T-helper 2 cell (primary cell): ENCODE measurements at places on chromosomes 16 and 17.
A peak's percentile ranks its signal among the peaks of the same experiment; 100 is the strongest.

DNA sequence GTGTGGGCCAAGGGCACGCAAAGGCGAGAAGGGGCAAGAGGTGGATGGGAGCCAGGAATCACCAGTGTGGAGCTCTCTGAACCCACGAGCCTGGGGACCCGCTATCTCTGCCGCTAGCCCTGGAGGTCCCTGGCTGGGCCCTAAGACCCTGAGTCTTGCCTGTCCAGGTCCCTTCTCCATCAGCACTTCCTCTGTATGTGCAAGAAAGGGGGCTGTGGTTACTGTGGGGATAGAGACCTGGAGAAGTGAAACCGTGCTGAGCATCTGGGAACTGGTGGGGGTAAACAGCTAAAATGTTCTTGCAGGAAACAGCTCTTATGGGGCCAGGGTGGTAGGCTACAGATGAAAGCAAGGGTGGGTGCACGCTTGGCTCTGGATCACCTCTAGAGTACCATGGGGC is 3.1 kb downstream of the SPNS3 start:
- peak; percentile 43 for DNase-seq

GRCh38 chr16:64711026-64711425 is 410.8 kb downstream of the CDH11 start:
- DNase-seq = no peak

DNA sequence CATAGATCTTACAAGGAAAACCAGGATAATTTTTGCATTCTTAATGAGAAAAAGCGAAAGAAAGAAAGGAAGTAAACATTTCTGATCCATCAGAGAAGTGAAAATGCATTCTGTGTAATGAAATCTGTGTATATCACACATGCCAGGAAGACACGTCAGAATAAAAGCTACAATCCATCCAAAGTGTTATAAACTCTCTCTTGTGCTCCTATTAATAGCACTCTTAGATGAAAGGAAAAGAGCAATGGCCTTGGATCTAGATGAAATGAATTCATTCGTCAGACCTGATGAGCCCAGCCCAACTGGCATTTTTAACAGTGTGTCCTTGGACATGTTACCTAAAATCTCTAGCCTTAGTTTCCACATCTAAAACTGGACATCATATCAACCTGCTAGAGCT is 885.5 kb downstream of the CDH11 start:
- no peak for DNase-seq

DNA sequence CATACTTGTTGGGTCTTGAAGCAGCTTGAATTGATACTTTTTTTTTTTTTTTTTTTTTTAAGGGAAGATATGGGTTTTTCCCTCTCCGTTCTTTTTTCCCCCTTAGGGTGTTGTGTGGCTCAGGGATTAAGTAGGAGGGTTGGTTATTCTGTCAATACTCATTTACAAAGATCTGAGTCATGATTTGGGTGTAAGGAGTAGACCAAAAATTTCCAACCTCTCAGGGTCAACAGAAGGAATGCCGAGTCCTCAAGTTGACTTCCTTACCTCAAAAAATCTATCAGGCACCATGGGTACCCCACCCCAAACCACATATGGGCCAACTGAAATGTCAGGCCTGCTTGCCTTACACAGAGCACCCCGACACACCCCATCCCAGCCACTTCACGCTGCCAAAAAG is 230.5 kb downstream of the CCDC182 start:
- no peak for DNase-seq

- no peak for DNase-seq
Measured at GRCh38 chr16:27149986-27150385, 53.3 kb upstream of the KDM8 start.

DNA sequence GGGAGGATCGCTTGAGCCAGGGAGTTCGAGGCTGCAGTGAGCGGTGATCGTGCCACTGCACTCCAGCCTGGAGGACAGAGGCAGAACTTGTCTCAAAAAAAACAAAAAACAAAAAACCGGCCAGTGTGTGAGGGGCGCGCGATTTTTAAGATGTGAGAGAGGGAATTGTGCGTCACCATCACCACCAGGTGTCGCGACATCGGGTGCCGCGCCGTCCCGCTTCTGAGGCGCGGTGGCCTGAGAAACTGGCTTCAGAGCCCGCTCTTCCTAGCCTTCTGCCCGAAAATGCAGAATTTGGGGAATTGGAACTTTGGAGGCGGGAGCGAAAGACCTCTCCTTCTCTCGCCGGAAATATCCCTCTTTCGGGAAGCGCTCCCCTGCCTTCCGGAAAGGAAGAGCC is 524.8 kb downstream of the KCNJ18 start:
- no peak for DNase-seq

DNA sequence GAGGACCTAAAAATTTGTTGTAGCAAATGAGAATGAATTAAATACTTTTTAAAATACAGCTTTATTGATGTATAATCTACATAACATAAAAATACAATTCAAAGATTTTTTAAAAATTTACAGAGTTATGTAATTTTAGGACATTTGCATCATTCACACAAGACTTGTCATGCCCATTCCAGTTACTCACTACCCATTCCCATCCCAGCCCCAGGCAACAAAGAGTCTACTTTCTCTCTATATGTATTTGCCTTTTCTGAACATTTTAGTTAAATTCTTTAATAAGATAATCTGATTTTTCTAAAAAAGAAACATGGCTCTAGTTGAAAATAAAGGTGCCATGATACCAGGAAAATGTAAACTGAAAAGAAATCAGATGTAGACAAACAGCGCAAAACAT is 354.2 kb downstream of the PMP22 start:
- no peak for DNase-seq

GRCh38 chr17:71113347-71113746 is 944.0 kb downstream of the KCNJ2 start:
- no peak for DNase-seq

DNA sequence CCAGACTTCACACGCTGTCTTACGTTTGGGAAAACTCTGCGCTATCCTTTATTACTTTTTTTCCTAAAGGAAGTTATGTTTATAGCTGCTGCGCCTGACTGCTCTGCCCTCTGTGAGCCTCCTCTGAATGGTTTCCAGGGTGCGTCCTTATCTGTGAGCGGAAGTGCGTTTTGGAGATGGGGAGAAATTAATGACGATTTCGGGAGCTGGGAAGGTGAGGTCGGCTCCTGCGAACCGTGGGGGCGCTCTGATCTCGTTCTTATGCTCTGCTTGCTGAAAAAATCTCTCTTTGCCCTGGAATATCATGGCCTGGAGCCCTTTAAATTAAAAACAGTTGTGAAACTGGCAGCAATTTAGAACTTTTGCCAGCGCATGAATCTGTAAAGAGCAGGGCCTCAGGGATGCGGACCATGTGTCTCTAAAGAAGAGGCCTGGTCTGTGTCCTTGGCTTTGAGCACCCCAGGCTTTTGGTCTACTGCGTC is 135.7 kb upstream of the ZFHX3 start:
- no peak for DNase-seq

- no peak for DNase-seq
Measured at GRCh38 chr17:81434681-81435417, 39.6 kb downstream of the BAHCC1 start.

DNA sequence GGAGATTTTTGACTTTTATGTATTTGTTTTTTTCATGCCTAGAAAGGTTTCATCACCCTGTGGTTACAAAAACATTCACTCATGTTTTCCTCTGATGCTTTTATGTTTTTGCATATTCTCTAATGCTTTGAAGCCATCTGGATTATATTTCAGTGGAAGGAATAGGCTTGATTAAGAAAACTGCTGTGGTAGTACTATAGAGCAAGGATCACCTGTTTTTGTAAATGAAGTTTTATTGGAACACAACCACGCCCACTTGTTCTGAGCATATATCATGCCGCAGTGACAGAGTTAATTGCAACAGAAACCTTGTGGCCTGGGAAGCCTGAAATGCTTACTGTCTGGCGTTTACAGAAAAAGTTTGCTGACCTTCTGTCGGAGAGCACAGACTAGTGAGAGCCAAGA is 11.5 kb downstream of the COX10 start:
- DNase-seq = no peak

- no peak for DNase-seq
Measured at GRCh38 chr17:5499476-5500231, 13.3 kb downstream of the MIS12 start.

- DNase-seq = no peak
Measured at GRCh38 chr17:64015447-64015846, 5.0 kb downstream of the ICAM2 start.

DNA sequence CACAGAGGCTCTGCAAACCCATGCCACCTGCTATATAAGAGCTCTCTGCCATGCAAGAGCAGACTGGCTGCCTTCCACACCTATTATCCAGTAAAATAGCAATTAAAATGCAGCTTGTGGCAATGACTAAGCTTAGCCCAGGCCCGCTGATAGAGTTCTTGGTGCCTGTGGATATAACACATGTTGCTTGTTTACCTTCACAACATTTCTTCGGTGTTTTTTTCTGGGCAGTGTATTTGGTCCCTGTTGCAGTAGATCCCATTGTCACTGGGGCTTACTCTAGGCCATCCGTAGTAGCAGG is 63.5 kb downstream of the SPECC1 start:
- no peak for DNase-seq

DNA sequence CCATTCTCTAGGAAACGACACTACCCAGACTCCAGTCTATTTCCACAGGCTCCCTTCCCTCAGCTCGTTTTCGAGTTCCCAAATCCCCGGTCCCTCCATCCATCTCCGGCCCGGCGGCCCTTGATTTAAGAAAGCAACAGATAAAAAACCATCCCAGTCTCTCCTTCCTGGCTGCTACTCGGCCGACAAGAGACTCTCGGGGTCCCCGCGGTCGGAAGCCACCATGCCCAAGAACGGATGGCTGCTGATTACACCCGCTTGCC is 182 bp downstream of the RPL26 start:
- DNase-seq = no peak

DNA sequence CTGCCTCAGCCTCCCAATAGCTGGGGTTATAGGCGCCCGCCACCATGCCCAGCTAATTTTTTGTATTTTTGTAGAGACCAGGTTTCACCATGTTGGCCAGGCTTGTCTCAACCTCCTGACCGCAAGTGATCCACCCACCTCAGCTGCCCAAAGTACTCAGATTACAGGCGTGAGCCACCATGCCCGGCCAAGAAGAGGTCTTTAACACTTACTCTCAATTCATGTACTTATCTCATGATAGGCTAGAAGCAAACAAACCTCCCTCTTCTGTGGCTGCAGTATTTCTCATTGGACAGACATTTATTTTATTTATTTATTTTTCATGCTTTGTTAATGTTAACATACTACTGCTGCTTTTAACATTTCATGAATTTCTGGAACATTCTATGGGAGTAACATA is 7.0 kb upstream of the NT5C start:
- no peak for DNase-seq

GRCh38 chr17:80820331-80820730 is 171.3 kb upstream of the CHMP6 start:
- DNase-seq = no peak

GRCh38 chr16:20064931-20065330 is 8.8 kb downstream of the GPR139 start:
- no peak for DNase-seq

GRCh38 chr16:1839554-1839953 is 12.5 kb downstream of the FAHD1 start:
- no peak for DNase-seq

GRCh38 chr16:5882087-5882640 is 784.6 kb upstream of the EEF2KMT start:
- DNase-seq = no peak

DNA sequence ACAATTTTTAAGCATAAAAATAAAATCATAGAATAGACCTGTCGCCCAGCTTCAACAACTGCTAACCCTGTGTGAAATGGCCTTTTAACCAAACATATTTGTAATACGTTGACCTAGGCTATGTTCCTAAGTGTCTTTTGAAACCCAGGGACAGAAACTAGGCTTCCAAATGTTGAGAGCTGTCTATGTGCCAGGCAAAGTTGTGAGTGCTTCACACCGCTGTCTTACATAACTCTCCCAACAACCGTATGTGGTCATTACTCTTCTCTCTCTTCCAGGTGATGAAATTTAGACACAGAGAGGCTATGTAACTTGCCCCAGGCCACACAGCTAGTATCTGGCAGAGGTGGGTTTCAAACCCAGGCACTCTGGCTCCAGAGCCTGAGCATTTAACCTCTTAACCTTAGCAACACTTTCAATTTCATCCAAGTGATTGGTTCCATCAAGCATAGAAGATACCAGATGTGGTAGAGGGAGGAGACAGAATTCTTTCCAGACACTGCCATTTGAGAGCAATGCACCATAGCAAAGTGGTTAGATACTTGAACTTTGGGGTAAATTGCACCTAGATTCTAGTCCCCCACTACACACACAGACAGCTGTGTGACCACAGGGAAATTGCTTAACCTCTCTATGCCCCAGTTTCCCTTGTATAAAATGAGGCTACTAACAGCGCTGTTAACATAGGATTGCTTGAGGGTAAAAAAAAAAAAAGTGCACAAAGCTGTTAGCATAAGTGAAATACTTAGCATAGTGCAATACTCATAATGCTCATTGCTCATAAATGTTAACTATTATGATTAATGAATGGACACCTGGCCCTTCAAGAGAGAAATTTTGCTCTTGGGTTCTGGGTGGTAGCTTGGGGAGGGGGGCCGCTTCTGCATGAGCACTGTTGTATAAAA is 160.6 kb downstream of the IRX3 start:
- no peak for DNase-seq

DNA sequence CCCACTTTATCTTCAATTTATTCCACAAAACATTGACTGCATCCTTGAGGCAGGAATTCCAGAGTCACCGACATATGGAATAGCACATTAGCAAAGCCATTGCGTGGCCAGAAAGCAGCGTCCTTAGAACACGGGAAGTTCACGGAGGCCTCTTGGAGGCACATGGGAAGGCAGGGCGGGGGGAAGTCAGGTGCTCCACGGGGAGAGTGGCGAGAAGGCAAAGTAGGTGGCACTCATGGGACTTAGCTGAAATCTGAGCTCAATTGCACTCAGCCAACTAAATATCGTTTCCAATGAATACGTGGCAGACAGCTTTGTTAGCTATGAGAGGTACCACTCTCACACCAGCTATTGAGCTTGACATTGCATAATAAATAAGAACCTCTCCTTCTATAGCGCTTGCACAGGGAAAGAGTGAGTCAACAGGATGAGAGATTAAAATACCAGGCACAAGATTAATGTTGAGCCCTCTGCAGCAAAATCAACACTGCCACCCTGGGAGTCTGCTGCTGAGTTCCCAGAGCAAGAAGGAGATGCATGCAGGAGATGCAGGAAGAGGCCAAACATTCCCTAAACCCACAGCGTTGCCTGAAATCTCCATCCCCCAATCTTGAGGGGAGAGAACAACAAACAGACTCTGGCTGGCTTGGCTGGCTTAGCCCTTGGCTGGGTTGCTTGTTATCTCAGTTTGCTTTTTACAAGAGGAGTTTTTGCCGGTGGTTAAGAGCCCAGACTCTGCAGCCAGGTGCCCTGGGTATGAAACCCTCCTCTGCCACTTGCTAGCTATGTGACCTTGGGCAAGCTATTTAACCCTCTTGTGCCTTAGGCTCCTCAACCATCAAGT is 28.8 kb downstream of the ABCC12 start:
- DNase-seq = no peak
